GM23248 (cell line): ENCODE measurements at places on chromosomes 3 and 15. TPM values are rescaled to one million over a fixed set of nuclear protein-coding genes. Genes with fewer than 3 reads are reported as not detected.
A peak's percentile ranks its signal among the peaks of the same experiment; 100 is the strongest.

DNA sequence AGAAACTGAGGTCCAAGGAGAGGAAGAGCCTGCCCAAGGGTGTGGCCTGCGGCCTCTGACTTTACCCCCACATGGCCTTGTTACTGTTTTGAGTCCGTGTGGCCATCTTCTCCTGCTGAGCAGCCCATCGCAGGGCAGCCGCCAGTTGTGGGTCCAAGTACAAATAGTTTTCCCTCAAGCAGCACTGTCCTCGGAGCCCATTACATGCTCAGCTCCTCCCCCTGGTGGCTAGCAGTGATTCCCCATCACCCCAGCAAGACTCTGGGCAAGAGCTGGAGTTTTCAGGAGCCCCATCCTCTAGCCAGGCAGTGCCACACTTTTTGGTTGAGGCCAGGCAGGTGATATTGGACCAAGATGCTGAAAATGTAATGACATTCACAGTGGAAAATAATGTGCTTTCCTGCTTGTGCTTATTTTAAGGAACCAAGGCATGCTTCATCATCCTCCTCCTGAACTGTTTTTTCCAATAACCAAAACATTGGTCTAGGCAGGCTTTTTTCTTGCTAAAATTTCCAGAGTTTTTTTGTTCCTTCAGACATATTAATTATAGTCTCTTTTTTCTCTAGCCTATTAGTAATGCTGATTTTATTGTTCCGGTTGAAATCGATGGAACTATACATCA is 23.2 kb upstream of the VILL start:
- DNase-seq, result peak; percentile 80
- H3K4me3 ChIP-seq, result no peak overlapping the region
- H3K27me3 ChIP-seq, result no peaks in the 10 kb centered on the region
- no peak overlapping the region for H3K27ac ChIP-seq
- peaks cover 9% of the 10 kb centered on the region for H3K4me1 ChIP-seq
- H3K36me3 ChIP-seq, result no peaks in the 10 kb centered on the region

DNA sequence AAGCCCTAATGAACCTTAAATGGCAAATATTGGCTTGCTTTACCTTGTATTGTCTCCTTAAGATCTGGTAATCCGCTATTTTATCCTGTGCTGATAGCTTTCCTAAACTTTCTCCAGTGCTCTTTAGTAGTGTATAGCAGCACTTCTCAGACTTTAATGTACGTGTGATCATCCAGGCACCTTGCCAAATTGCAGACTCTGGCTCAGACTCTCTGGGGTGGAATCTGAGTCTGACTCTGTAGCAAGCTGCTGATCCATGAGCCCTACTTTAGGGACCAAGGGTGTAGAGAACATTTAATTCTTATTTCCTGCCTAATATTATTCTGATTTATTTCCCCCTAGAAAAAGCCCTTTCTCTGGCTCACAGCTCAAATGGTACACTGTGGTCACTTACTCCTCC is 518.8 kb upstream of the ZNF385D start:
- no peaks in the 10 kb centered on the region for H3K4me1 ChIP-seq
- peak; percentile 53 for DNase-seq
- H3K27ac ChIP-seq, result no peak overlapping the region
- no peak overlapping the region for H3K4me3 ChIP-seq

- H3K27ac ChIP-seq, result no peak overlapping the region
- H3K36me3 ChIP-seq, result no peaks in the 10 kb centered on the region
- H3K27me3 ChIP-seq, result peaks cover 37% of the 10 kb centered on the region
- no peak overlapping the region for H3K4me3 ChIP-seq
Observed at GRCh38 chr3:126395846-126396513, 1.3 kb downstream of the CFAP100 start.

DNA sequence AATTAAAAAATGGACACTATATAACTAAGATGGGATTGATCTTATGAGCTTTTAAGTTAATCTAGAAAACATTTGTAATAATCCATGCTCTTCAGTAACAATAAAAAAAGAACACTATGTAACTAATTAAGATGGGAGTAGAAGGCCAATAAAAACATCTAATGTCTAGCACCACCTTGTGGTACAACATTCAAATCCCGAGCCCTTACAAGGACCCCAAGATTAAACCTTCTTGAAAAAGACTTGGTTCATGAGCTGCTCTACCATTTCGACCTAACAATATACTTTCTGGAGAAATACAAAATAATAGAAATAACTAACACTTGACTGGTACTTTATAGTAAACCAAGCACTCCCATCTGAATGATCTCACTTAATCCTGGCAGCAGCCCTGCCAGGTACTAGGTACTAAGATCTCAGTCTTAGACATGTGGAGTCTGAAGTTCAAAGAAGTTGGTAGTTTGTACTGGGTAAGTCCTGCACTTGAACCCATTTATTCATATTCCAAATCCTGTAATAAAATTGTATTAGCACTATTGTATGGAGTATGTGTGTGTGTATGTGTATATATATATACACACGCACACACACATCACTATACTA is 21.8 kb downstream of the METTL6 start:
- H3K36me3 ChIP-seq, result no peaks in the 10 kb centered on the region
- DNase-seq, result peak; percentile 77
- no peak overlapping the region for H3K27ac ChIP-seq
- H3K27me3 ChIP-seq, result no peaks in the 10 kb centered on the region
- no peak overlapping the region for H3K4me3 ChIP-seq

GRCh38 chr15:82122746-82123400 is 77.1 kb upstream of the MEX3B start:
- peak overlapping the region; percentile 90 for H3K27ac ChIP-seq
- DNase-seq, result peak; percentile 98
- peaks cover 22% of the 10 kb centered on the region for H3K4me1 ChIP-seq
- H3K27me3 ChIP-seq, result no peaks in the 10 kb centered on the region

GRCh38 chr3:177351757-177352158 is 154.5 kb upstream of the TBL1XR1 start:
- no peak overlapping the region for H3K27ac ChIP-seq
- H3K36me3 ChIP-seq, result no peaks in the 10 kb centered on the region
- H3K27me3 ChIP-seq, result no peaks in the 10 kb centered on the region
- H3K4me1 ChIP-seq, result peaks cover under 1% of the 10 kb centered on the region

PGBD4 gene
- 0.76 and 1.7 TPM in 2 replicates for total RNA-seq

FRMD5 gene
- 0.63 and 2.9 TPM in 2 replicates for total RNA-seq
